NCI-H2171 (cell line): ENCODE measurements at places on chromosomes 2 and 18.
A peak's percentile ranks its signal among the peaks of the same experiment; 100 is the strongest.

GRCh38 chr2:904246-905024 is 46.2 kb upstream of the SNTG2 start:
- DNase-seq, result no peak

DNA sequence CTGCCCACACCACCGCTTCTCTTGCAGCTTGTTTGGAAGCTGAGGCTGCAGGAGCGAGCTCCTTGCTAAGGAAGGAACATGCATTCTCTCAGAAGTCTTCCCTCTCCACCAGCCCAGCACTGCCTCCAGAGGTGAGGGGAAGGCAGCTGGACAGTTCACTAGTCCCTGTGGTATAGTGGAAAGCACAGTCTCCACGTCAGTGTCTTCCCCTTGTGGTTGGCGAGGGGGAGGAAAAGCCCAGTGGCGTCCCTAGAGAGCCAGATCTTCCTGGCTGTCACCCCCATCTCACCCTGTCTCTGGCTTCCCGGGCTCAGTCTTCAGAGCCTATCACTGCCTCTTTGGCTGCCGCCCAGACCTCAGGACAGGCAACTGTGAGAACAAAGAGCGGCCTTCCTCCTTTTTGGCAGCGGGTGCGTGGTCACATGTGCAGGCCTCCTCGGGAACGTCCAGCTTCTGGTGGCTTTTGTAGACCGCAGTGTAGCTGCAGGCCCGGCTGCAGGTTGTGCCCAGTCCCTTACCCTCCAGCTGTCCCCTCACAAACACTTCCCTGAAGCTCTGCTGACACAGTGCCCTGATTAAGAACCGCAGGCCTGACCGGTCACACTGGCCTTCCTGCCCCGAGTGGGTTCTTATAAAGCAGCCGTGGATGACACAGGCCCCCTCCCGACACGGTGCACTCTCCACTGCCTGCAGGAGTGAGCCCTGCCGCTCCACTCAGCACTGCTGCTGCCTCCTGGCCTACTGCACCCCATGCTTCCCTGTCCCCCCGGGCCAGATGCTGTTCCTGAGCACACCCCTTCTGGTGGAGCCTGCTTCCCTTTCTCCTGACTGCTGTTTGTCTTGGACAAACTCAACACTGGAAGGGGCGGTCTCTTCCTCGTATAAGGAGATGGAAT is 90.9 kb downstream of the RNF144A start:
- DNase-seq, result no peak

- DNase-seq, result peak; percentile 61
Measured at GRCh38 chr2:176491172-176491904, 222.1 kb downstream of the MTX2 start.

- DNase-seq, result no peak
Measured at GRCh38 chr18:72181241-72181764, 362.8 kb downstream of the CBLN2 start.

- DNase-seq, result no peak
Measured at GRCh38 chr2:101473911-101474701, 806 bp downstream of the RFX8 start.

- DNase-seq, result no peak
Measured at GRCh38 chr2:30978854-30979253, 159.4 kb downstream of the GALNT14 start.

GRCh38 chr2:98454500-98455235 is 10.0 kb downstream of the INPP4A start:
- no peak for DNase-seq

GRCh38 chr2:54208364-54209240 is 47.4 kb downstream of the TSPYL6 start:
- DNase-seq, result no peak

DNA sequence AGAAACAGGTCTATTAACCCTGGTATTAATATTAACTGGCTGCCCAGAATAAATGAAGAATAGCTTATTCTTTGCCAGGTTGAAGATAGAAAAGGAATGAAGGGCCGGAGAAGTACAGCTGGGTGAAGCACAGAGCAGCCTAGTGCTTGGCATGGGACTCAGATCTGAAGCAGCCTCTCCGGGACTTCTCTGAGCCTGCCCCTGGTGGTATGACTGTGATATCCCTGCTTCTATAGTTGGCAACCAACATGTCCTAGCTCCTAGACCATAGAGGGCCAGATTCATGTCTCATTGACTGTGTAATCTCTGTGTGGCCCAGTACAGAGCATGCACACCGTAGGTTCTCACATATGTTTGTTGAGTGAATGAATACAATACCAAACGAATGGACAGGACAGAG is 107.8 kb downstream of the MSH2 start:
- DNase-seq, result no peak

- DNase-seq, result no peak
Measured at GRCh38 chr2:37829616-37830395, 95.3 kb upstream of the RMDN2 start.

GRCh38 chr2:2320486-2321199 is 10.4 kb downstream of the MYT1L start:
- DNase-seq, result no peak

- DNase-seq, result no peak
Measured at GRCh38 chr18:29512203-29512602, 1335.3 kb upstream of the CDH2 start.

GRCh38 chr2:173434762-173435569 is 80.3 kb downstream of the CDCA7 start:
- DNase-seq, result no peak

DNA sequence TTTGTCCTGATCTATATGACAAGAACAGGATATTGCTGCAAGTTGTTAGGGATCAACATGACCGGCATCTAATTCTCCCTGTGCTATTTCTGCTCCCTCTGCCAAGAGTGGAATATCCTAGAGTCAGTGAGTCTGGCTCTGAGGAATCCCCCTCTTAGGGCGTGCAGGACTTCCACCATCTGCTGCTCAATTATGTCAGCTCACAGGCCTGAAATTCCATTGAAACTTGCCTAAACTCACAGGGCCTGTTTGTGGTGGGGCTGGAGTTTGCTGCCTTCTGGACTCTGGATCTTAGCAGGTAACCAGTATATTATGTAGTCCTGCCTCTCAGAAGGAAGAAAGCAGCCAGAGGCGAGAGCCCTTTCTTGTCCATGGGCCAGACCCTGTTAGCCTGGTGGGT is 323.0 kb downstream of the TSN start:
- peak; percentile 23 for DNase-seq

DNA sequence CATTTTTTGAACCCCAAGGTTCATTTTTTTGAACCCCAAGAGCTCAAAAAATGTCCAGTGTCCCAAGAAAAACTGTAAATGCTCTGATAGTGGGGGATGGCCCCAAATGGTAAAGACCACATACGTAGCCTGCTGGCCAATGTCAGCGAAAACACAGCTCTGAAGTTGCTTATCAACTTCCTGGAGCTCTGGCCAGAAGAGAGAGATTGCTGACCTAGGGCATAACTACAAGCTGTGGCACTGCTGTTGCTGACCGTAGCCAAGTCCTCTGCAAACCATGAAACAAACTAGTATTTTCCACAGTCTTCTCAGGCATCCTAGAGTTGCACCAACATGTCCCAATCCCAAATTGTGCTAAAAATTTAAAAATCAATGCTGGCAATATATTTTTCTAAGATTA is 50.9 kb downstream of the REEP1 start:
- DNase-seq, result no peak

- DNase-seq, result no peak
Measured at GRCh38 chr2:63058144-63058920, 7.7 kb downstream of the OTX1 start.

- no peak for DNase-seq
Measured at GRCh38 chr2:31579996-31580320, 780 bp downstream of the SRD5A2 start.

GRCh38 chr18:33937270-33937816 is 287.4 kb downstream of the NOL4 start:
- DNase-seq, result no peak

DNA sequence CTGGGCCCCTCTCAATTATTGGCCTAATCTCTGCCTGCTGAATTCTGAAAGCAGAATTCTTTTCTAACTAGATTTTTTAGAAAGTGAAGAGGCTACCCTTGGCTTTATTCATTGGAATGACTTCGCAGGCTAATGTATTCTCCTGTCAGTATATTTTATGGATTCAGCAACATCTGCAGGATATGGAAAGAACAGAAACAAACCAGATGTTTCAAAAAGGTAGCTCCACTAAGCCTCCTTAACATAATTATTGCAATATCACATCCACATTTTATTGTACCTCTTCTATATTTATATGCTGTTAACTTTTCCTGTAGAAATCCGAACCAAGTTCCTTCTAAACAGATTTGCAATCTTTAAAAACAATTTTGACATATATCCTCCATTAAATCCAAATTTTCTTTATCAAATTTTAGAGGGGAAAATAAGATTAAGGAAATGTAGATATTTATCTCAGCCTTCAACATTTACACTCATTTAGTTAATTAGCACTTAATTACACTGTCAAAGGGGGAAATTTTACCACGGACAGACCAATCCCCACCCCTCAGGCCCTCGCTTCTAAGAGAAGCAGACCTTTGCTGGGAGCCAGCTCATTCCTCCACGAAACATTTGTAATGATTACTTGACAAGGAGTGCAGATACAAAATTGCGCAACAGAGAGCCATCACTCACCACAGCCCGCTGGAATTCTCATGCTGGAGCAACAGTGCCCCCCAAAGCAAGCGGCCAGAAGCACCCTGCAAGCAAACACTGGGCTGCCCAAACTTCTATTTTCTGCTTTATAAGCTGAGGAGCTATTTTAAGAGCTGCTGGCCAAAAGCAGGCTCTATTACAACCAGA is 253.4 kb downstream of the ETAA1 start:
- DNase-seq, result no peak

DNA sequence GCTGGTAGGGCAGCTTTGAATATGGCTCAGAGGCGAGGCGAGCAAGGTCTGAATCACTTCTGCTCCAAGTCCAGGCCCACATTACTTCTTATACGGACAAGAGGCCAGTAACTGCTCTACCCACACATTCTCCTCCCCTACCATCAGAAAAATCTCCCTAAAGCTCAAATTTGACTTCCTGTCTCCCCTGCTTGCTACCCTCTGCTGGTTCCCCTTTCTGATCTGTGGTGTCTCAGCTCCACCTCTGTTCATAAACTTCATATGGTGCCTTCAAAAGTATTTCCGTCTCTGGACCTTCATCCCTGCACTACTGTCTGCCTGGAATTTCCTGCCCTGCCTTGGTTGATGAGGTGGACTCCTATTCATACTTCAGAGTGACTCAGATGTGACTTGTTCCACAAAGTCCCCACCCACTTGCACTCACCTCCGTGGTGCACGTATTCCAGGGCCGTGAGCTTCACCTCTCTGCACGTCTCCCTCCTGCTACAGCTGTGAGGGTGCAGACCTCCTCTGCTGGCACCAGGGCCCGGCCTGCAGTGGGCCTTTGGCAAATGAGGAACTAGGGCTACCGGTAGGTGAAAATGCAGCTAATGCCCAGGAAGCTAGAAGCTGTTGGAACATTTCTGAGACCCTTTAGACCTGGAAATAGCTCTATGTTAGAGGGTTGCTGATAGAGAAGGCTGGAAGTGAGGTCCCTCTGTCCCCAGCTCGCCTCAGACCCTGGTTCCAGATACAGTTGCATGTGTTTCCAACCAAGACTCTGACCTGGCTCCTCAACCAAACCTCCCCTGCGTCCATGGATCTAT is 24.6 kb upstream of the KCMF1 start:
- DNase-seq, result no peak

- no peak for DNase-seq
Measured at GRCh38 chr18:60663060-60663989, 290.8 kb upstream of the MC4R start.

DNA sequence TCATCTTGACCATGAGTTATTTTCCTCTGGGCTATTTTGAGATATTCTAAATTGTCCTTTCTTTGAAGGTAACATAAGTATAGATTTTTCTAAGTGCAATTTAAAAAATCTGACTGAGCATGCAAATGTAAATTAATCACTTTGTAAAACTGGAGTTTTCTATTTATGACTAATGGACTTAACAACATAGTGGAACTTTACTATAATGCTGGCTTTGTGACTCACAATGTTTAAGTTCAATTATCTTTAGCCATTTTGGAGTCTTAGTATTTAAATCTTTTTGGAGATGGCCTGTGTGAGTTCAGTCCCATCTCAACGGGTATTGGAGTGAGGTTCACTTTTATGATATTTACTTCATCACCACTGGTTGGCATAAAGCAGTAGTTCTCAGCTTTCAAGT is 35.2 kb upstream of the NOSTRIN start:
- DNase-seq, result no peak

GRCh38 chr18:79746730-79747129 is 51.0 kb upstream of the KCNG2 start:
- DNase-seq, result no peak

GRCh38 chr2:55311444-55311870 is 42.4 kb upstream of the MTIF2 start:
- DNase-seq, result no peak

- no peak for DNase-seq
Measured at GRCh38 chr2:28678944-28679343, 72.7 kb upstream of the PPP1CB start.

GRCh38 chr2:240821429-240821778 is 1.4 kb upstream of the KIF1A start:
- DNase-seq, result no peak

DNA sequence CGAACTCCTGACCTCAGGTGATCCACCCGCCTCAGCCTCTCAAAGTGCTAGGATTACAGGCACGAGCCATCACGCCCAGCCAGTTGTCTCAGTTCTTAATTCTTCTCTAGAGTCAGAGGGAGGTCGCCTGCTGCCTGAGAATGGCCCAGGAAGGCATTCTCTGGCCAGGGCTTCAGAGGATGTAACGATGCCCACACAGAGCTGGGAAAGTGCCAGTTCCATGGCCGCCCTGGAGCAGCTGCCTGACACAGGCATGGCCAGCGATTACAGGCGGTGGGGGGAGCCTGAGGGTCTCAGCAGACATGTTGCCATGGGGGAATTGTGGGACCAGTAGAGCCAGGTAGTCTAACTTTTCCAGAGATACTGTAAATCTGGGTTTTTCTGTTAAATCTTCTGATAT is 25.6 kb upstream of the DNMT3A start:
- no peak for DNase-seq

- no peak for DNase-seq
Measured at GRCh38 chr2:174984561-174984960, 20.6 kb downstream of the CHN1 start.

DNA sequence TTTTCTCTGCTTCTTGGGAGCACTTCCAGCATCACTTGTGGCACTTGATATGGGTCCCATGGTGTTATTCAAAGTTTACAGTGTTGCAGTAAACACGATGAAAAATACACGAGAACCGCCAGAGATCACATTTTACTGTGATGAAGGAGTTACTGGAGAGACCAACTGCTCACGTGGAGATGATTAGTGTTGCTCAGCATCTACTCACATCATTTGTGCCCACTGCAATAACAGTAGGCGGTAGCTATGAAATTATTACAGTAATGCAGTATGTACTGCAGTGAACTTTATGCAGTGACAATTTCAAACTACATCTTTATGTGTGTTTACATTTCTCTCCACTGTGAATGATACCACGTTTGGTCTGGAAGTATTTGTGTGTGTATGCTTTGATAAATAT is 93.5 kb downstream of the SLC4A3 start:
- no peak for DNase-seq

- DNase-seq, result peak; percentile 4
Measured at GRCh38 chr2:88874063-88874657, 182.7 kb downstream of the RPIA start.
